DMS 273 treated with DMSO at 0.1 percent for 48 hours (cell line): ENCODE measurements at places on chromosomes 11 and 22.

GRCh38 chr11:78379039-78379670 is 38.5 kb downstream of the GAB2 start:
- no peak for DNase-seq

DNA sequence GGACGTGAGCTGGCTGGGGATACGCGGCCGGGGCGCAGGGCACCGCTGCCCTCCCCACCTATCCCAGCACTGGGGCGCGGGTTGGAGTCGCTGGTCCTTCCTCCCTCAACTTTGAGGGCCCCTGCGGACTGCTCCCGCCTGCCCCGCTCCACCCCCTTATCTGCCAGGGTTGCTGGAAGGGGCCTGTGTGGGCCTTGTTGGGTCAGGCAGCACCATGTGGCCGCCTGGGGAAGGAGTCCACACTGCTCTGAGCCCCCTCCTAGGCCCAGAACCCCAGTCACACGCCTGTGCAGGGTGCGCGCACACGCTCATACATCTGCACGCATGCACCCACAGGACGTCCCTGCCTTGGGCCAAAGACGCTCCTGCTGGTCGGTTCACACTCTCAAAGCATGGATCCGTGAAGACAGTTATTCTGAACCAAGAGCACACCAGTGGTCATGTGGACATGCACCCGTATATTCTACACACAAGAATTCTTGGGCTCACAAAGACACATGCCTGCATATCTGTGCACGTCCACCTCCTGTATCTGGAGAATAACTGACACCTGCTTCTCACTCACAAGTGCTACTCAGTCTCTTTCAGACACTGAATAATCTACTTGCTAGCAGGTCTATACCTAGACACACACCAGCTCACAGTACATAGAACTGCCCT is 710 bp downstream of the TUB start:
- no peak for DNase-seq

DNA sequence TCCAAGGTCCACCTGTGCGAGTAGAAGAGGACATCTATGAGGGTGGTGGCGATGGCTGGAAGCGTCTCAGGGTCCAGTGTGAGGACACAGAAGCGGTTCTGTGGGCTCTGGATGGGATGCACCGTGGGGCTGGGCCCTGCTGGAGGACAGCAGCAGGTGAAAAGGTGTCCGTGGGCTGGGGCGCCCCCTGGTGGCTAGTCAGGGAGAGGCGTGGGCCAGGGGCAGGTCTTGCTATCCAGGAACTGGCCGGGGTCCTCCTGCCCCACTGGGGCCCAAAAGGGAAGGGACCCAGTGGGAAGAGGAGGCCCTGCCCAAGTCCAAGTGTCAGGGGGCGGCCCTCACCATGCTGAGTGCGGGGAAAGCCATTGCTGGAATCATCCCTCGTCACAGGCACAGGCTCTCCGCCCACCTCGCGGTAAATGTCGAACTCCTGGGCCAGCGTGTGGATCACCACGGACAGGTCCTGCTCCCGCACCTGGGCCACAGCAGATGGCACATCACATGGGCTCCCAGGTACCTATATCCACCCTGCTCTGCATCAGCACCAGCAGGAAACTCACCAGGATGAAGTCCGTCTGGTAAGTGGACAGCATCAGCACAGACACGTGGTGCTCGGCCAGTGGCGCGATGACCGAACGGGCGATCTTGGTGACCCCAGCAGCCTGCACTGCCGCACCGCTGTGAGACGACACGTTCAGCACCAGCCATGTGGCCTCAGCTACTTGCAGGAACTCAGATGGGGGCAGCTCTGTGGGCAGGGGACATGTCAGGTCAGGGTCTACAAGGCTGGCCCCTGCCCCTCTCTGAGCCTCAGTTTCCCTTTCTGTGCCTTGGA is 2.3 kb downstream of the CASTOR1 start:
- DNase-seq, result no peak

- peak; percentile 45 for DNase-seq
Observed at GRCh38 chr11:65429724-65430405, 7.3 kb downstream of the NEAT1 start.

DNA sequence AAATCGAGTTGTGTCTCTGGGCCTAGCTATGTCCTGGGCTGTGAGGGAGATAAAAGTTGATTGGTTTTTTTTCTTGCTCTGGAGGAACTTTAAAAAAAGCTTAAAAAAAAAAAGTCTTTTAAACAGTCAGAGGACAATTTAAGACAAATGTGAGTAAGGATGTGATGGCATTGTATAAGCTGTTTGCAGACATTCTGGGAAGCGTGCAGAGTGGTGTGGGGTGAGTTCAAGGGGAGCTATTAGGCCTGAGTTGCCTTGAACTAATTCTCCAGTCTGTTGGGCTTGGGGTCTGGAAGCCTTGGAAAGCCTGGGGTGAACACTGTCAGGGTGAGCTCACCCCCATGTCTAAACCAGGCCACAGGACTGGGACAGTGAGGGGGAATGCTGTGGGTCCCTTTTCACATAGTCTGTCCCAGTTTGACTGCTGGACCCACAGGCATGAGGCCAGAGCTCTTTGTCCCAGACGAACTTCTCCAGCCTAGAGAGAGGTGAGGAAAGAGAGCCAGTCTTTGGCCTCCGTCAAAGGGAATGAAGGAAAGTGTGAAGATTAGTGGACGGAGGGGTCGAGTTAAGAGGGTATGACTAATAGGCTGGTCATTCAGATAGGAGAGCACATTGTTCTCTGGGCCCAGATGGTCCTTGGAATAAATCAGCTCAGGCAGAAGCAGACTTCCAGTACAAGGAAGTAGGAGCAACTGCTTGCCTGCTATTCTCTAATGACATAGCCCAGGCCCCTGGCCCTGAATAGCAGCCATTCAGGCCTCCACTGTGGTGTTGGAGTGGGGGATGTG is 76.4 kb upstream of the NNMT start:
- no peak for DNase-seq

GRCh38 chr11:720642-721246 is 14.7 kb downstream of the EPS8L2 start:
- DNase-seq, result no peak

GRCh38 chr11:72629266-72629665 is 45.0 kb downstream of the PDE2A start:
- DNase-seq, result peak; percentile 72

- no peak for DNase-seq
Observed at GRCh38 chr11:62169935-62170334, 20.1 kb upstream of the SCGB1D1 start.

DNA sequence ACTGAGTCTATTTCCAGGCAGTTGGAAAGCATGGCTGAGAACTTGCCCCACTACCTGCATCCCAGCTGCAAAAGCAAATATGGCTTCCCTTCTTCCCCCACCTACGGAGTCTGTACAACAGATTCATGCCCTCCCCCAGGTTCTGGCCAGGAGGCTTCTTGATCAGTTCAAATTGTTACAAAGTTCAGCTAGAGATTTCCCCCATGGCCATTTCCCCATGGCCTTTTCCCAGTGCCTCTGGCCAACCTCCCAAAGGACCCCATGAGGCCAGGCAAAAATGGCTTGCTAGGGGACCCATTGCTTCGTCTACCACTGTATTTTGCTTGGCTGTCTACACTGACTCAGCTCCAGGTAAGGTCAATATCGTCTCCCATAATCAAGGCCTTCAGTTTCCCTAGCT is 203.3 kb downstream of the DLG2 start:
- DNase-seq, result no peak

GRCh38 chr11:8020244-8020597 is 33.1 kb downstream of the EIF3F start:
- no peak for DNase-seq

DNA sequence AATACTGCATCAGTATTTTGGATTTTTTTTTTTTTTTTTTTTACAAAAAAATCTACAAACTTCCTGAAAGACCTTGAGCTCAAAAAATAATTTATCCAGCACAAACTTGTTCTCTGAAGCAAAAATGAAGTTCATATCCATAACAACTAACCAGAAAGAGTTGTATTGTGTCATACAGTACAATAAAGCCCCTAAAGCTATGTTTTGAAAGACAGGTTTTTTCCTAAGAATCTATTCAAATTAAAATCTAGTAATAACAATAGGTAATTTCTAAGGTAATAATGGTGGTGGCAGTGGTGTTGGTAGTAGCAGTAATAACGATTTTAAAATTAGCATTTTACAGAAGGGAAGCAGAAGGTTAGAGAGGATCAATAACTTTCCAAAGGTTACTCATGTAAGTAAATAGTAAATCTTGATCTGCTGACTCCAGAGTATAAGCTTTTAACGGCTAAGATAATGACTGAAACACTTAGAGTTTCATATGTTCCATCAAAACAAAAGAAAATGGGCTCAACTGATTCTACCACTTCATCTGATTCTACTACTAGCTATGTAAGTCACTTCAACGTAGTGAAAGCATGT is 53.3 kb upstream of the GAB2 start:
- no peak for DNase-seq

DNA sequence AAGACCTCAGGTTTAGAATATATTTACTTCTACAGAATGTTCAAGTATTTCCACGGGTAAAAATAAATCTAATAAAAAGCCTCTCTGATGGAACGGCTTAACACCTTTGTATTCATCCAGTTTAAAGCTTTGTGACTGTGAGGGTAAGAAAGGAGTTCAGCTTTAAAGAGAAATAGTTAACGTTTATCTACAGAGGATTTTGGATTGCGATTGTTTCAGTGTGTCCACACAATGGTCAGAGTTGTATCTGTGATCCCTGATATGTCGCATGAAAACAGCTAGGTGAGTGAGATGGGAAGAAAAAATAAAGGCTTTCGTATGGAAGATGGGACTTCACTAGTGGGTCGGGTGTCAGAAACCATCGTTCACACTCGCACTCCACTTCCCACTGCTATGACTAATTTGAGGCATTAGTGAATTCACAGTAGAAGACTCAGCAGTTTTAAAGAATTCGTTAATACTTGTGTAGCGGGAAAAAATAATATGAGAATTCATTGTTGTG is 1.6 kb downstream of the APLP2 start:
- DNase-seq, result no peak

DNA sequence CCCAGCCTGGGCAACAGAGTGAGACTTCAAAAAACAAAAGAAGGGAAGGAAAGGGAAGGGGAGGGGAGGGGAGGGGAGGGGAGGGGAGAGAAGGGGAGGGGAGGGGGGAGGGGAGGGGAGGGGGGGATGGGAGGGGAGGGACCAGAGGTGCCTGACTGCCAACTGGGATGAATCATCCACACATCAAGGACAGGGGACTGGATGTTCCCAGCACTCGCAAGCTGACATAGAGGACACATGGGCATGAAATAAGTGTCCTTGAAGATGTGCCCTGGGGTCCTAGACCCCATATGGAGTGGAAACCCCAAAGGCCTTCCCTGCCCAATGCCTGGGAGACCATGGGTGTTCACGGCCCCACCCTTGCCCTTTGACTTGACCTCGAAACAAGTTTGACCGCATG is 19.8 kb downstream of the TST start:
- no peak for DNase-seq

- DNase-seq, result no peak
Observed at GRCh38 chr11:120612513-120613263, 101.1 kb downstream of the GRIK4 start.

DNA sequence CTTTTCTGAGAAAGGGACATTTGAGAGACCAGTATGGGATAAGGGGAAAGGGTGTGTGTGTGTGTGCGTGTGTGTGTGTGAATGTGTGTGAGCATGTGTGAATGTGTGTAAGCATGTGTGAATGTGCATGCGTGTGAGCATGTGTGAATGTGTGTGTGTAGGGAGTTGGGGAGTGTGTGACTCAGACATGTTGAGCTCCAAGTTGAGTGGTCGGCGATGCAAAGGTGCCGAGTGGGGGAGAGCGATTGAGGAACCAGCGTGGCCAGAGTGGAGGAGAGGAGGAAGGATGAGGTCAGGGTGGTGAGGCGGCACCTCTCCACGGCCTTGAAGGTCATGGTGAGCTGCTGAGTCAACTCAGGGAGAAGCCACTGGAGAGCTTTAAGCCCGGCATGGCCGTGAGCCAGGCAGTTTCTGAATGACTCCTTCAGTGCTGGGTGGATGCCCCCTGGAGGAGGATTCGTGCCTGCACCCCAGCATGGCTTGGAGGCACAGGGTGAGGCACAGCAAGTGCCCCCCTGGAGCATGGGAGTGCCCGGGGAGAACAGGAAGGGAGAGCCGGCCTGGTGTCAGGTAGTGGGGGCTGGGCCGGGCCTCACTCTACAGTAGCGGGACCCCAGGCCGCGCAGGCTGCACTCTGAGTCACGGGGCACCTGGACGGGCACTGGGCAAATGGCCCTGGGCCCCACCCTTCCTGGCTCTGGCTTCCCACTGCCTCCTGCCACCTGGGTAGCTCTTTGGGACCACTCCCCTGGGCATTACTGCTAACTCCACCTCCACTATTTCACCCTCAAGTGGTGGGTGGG is 8.2 kb upstream of the CCDC88B start:
- no peak for DNase-seq

GRCh38 chr11:11036848-11037732 is 179.2 kb upstream of the ZBED5 start:
- peak; percentile 6 for DNase-seq

GRCh38 chr11:103862802-103863174 is 173.7 kb upstream of the DDI1 start:
- no peak for DNase-seq

DNA sequence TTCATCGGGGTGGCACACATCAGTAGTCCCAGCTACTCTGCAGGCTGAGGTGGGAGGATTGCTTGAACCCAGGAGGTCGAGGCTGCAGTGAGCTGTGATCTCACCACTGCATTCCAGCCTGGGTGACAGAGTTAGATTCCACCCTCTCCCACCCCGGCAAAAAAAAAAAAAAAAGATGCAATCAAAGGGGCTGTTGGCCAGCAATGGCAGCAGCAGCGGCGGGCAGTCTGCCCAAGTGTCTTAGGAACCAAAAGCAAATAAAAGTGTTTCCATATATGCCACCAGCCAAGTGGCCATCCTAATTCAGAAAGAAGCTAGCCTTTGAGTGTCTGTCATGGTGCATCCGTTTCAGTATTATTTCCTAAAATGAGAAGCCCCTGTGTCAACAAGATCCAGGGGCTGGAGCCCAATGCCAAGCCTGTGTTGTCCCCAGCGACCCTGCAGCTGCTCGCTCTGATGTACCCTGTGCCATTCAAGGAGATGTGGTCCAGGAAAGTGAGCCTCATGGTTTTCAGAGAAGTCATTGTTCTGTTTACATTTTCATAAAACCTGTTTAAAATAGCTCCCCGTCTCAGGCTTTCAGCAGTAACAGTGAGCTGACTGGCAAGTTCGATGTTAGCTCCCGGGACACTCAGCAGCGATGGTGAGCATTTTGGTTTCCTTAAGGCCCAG is 12.5 kb downstream of the CDPF1 start:
- DNase-seq, result no peak

DNA sequence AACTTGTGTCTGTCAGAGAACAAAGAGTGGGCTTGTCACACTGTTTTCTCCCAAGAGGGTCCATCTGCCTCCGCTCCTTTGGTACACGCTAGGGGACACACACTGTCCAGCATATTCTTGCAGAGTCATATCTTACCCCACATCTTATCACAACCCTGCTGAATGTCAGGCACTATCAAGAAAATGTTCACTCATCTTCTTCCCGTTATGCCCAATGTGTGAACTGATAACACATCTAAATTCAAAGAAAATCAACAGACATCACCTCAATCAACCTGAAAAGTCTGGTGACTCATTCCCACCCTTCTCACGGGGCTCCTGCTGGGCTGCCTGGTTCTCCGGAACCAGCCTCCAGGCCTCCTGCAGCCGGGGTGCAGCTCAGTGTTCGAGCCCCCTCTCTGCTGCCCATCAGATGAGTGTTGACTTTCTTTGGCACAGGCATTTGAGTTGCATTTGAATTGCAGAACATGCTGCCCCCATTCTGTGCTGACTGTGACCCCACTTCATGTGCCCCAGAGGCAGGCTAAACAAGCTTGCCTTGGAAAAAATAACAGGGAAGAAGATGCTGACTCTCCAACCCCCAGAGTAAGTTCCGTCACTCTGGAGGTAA is 19.4 kb downstream of the GRAP2 start:
- no peak for DNase-seq
